ENCODE measurements at places on chromosomes 2 and 18.

GRCh38 chr2:44778221-44778654 lies 163.3 kb upstream of the SIX3 start:
- DNase-seq, result no peak

DNA sequence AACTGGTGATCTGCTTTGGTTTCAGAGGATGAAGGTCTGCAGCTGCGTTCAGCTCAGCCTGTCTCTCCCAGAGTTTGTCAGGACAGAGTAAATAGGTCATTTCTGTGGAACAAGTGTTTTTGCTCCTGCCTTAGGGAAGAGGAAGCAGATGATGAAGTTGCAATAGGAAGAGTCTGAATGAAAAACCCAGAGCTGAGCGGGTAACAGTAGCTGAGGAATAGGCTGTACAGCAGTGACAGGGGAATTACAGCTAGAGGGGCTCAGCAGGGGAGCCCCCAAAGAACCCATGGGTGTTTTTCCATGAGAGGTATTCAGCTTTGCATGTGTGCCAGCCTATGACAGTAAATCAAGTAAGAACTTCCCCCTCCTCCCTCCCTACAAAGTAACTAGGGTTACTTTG lies 10.3 kb upstream of the CYBRD1 start:
- DNase-seq, result no peak

DNA sequence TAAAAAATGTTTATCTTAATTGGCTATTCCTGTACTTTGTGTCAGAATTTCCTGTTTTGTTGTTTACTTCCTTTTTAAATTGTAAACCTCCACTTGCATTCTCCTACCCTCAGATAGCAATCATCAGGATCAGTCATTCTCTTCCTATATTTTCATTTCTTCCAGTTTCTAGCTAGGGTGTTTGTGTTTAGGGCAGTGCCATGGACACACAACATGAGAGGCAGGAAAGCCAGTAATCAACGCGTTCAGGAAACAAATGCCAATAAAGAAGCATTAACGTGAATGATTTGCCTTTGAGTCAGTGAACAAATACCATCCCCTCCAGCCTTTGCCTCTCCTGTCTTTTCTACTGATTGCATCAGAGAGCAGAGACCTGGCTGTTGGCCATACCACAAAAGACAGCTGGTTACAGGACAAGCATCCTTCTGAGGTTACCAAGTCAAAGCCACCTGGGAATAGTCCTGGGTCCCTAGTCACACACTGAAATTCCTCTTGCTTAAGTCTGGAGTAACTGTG lies 56.7 kb upstream of the FHL2 start:
- DNase-seq, result peak; percentile 52

DNA sequence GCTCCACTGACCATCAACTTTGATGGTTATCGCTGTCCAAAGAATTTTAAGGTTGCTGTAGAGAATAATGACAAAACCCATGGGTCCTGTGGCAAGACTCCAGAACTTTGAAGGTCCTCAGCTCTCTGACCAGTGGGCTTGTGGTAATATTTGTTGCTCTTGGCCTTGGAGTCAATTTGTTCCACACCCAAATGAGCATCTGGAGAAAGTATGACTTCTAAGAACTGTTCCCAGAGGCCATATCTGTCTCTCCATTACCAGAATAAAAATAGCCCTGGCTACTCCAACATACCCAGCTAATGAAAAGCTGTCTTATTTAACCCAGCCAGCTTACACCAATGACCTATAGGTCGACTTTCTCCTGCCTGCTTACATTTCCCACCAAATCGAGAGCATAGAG lies 466.4 kb downstream of the MEIS1 start:
- peak; percentile 35 for DNase-seq

DNA sequence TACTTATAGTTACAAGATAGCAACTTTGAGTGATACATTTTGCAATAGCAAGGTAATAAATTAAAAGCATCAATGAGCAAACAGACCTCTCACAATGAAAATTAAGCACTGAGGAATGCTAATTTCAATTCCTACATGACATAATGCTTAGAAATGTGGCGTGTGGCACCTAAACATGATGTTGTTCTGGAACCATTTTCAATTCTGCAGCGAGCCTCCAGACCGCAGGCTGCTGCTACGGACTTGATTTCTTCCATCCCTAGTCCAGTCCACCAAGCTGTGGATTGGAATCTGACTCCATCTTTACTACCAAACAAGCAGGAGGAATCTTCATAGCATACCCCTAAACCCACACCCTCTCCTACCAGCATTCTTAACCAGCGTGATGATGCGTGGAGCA lies 58.7 kb upstream of the ZNF397 start:
- no peak for DNase-seq

DNA sequence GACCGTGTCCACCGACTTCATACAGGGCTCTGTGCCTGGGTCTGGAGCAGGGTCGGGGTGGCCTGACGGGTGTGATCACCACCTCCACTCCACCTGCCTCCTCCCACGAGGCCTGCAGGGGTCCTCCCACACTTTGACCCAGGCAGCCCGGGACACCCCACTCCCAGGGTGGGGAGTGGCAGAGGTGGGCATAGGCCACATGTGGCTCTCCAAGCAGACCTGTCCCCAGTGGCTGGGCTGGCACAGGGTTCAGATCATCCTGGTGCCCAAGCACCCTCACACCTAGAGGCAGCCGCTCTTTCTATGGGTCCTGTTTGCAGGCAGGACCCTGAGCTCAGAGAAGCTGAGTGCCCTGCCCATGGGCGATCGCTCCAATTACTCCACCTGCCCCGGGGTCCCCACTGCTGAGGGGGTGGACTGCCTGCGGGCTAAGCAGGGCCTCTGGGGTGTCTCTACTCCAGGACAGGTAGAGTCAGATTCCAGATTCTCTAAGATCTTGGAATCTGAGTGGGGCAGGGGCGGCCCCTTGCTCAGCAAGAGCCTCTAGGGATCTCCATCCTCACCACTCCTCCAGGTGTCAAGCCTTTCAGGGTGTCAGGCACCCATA lies 1.4 kb downstream of the NEURL3 start:
- no peak for DNase-seq

- DNase-seq, result no peak
Measured at GRCh38 chr2:20722592-20723240, 55.8 kb downstream of the GDF7 start.

- DNase-seq, result no peak
Measured at GRCh38 chr2:101395545-101396315, 8.4 kb upstream of the CREG2 start.
